ENCODE measurements at places on chromosomes 7 and 10.

DNA sequence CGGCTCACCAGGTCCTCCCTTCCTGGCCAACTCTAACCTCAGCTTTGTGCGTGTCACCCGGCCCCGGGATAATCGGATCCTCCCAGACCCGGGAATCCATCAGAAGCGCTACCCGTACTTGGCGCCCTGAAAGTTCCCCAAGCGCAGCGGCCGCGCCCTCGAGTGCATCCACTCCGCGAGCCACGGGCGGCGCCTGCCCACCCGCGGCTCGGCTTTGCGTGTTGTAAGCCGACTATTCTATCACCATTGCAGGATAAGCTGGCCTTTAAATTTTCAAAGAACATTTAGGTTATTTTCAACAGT is 35.7 kb upstream of the EBLN1 start:
- DNase-seq: no peak

GRCh38 chr7:137684776-137685175 is 162.0 kb downstream of the DGKI start:
- DNase-seq: no peak

DNA sequence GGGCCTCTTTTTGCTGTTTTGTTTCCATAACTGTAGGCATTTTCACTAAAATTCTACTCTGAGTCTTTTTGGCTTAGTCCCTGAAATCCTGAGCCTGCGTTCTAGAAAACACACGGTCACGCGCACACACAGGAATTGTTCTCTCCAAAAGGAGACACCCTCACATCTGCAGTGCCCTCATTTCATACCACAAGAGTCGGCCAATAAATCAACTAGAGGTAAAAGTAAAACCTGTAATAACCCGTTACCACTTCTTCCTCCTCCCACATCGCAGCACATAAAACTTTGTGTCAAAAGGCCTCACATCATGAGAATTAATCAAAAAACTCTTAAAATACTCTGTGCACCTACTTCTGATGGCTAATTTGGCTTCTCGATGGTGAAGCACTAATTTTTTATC is 133.3 kb upstream of the MGMT start:
- DNase-seq: no peak

- peak; percentile 62 for DNase-seq
Observed at GRCh38 chr7:86939197-86939814, 120.1 kb downstream of the ELAPOR2 start.

GRCh38 chr7:139741789-139742344 is 35.9 kb downstream of the HIPK2 start:
- no peak for DNase-seq

DNA sequence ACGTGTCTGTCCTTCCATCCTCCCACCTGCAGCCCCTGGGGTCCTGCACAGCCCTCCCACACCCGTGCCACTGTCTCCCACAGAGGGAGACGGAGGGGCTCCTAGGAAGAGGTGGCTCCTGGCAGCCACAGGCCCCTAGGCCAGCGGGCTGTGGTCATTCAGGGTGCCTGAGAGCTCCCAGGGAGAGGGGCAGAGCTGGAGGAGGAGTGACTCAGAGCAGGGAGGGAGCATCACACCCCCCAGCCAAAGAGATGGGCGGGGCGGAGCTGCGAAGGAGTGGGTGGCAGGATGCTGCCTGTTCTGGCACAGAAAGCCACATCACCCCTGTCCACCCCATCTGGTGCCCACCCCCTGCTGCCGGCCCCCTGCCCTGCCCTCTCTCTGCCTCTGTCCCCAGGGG is 50.5 kb downstream of the STK32C start:
- DNase-seq: peak; percentile 23

DNA sequence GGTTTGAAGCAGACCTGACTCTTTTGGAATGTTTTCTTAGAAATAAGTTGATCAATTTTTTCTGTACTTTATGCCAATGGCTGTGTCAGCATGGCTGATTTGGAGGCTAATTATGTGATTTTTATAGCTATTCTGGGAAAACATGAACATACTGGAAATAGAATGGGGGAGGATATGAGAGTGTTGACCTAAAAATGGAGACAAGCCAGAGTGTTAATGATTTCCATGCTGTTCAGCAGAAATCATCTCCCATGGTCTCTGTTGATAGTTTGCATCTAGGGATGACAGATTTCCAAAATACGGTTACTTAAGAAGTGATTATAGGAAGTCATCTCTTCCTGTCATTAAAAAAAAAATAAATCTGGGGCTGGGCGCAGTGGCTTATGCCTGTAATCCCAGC is 32.7 kb upstream of the DMTF1 start:
- DNase-seq: no peak

GRCh38 chr10:102745157-102745556 is 1.4 kb downstream of the WBP1L start:
- DNase-seq: no peak

GRCh38 chr7:105849122-105849855 is 27.1 kb downstream of the ATXN7L1 start:
- peak; percentile 58 for DNase-seq

DNA sequence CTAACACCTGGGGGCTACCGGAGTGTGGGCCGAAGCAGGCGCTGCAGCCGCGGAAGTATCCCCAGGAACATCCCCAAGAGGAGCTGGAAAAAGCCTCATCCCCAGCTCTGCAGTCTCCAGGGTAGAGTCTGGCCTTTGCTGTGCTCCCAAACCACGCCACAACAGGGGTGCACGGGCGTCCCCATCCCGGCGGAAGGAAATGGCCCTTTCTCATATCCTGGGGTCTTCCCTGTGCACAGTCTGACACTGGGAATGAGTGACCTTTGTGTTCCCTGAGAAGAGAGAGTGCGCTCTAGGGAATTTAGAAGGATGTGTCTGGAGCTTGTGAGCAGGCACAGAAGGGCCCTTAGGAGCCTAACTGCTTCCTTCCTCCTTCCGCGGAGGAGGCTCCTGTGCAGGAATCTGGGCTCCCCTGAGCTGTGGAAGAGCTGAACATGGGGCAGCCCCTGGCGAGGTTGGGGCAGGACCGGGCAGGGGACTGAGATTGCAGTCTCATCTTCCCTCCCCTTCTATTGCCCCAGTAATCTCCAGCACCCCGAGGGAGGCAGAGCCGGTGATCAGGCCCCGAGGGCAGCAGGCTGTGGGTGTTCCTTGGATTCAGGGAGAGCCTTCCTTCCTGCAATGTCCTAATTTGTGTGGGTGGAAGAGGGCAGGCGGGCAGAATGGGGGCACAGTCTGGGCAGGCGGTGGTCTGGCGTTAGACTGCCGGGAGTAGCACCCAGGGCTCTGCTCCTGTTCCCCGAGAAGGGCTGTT is 1.3 kb downstream of the REPIN1 start:
- no peak for DNase-seq

DNA sequence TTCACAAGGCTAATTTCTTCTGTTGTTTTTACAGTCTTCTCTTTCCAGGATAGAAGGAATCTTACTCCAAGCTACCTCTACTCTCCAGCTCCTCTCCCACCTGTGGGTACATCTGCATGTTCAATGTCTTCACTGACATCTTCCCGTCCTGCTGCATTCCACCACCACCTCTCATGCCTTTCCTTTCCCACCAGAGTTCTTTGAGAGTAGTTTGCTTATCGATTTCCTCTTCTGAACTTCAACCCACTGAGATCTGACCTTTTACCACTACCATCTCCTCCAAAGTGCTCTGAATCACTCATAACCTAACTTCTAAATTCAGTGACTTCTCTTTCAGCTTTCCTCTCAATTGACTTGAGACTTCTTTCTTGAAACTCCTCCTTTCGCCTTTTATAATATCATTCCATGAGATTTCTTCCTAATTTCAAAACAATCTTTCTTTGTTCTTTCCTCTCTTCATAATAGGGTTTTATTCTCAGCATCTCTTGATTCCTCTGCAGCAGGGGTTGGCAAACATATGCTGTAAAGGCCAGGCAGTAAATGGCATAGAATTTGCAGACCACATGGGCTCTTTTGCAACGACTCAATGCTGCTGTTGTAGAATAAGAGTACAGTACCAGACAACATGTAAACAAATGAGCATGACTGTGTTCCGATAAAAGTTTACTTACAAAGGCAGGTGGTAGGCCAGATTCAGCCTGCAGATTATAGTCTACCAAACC is 22.1 kb downstream of the ACSL5 start:
- no peak for DNase-seq

GRCh38 chr7:34240417-34240816 is 335.1 kb downstream of the BMPER start:
- DNase-seq: no peak

GRCh38 chr7:20038676-20039075 is 178.5 kb downstream of the MACC1 start:
- DNase-seq: no peak

GRCh38 chr7:1779445-1779844 is 109.4 kb downstream of the ELFN1 start:
- DNase-seq: no peak

- no peak for DNase-seq
Observed at GRCh38 chr10:124955243-124955642, 13.3 kb downstream of the ZRANB1 start.

DNA sequence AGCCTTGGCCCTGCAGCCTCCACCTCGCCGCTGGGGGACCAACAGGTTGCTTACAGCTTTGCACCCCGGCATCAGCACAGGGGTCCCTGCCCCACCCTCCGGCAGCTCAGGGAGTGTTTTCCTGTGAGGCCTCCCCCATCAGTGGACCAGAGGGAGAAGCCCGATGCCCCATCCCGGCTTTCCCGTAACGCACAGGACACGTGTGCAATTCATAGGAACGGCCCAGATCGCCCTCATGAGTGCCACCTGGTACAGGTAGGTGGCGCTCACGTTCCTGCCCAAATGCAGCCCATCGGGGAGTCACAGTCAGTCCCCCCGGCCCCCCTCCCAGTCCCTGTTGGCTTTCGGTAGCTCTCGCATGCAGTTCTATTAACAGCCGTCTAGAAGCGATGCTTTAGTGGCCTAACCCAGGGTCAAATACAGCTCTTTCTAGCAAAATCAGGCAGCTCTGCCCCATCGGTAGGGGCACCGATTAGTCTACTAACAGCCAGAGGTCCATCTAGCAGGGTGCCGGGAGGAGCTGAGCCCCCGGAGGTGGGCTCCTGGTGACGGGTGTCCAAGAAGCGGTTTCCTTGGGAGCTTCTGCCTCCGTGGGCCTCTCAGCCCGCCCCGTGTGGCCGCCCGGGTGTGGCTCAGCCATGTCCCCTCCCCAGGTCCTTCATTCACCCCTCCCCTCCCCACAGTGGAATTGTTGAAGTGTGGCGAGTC is 48.4 kb upstream of the GTF2IRD1 start:
- no peak for DNase-seq

DNA sequence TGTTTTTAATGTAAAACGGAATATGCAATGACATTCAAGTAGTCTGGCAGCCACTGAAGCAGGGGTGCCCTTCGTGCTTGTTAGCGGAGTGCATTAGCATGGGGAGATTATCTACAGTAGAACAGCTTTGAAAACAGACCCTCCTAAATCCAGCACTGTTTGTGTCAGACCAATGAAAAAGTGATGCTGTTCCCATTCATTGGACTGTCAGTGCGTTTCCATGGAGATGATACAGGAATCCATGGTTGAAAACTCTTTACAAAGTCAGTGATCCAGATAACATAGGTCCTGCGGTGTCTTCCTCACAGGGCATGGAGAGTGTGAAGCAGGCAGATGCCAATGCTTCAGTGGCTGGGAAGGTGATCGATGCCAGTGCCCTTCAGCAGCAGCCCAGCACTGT is 73.6 kb downstream of the ITGB8 start:
- DNase-seq: no peak

DNA sequence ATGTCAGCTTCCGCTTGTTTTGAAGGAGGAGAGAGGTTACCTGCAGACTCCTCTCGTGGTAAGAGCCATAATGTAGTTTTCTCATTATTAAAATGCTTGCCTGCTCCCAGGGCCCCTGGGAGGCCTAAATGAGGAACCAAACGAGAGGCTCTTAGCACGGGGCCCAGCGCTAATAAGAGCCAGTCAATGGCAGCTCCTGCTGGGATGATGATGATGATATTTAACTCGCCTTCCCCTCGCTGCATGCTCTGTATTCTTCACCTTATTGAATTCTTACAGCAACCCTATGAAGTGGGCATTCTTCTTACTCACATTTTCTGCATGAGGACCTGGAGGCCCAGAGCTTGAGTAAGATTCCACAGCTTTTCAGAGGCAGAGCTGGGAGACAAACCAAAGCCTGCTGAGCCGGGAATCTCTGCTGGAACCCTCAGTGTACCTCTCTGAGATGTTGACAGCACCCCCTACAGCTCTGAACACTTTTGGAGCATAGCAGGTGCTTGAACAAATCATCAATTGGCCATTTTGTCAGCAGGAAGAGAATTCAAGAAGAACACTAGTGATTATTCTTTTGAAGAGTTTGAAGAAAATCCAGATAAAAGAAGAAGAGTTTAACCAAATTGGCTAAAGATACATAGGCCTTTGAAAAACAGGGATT is 93.1 kb upstream of the HABP2 start:
- no peak for DNase-seq

GRCh38 chr7:150567871-150568301 is 696 bp downstream of the GIMAP4 start:
- DNase-seq: no peak

DNA sequence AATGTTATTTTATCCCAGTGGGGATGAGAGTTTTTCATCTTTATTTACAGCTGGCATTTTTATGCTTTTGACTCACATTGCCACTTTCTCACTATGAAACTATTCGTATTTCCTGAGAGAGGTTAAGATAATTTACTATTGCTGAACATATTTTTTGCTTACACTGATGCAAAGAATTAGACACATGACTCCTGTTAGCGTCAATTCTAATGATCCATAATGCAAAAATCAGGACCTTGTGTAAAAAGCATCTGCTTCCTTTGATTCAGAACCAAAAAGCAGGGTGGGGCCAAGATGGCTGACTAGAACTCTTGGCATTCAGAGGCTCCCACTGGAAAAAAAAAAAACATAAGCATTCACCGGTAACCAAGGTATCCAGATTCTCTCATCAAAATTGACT is 464.8 kb downstream of the SEMA3D start:
- DNase-seq: no peak

DNA sequence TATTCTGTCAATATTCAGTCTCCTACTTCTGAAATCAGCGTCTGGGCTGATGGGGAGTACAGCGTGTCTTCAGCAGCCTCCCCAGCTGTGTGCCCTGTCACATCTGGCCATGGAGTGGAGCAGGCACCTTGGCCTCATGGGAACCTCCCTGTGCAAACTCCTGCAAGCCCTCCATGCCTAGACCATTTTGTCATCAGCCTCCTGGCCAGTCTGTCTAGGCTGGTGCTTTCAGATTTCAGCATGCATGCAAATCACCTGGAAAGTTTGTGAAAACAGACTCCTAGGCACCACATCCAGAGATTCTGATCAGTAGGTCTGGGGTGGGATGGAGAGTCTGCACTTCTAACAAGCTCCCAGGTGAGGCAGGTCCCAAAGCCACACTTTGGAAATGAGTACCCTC is 26.2 kb upstream of the CCSER2 start:
- DNase-seq: no peak

- DNase-seq: no peak
Observed at GRCh38 chr10:132407243-132407746, 10.3 kb downstream of the PWWP2B start.

- no peak for DNase-seq
Observed at GRCh38 chr7:51606601-51607154, 290.1 kb upstream of the COBL start.

- DNase-seq: no peak
Observed at GRCh38 chr10:129971381-129972144, 7.5 kb upstream of the EBF3 start.

GRCh38 chr7:98423043-98423442 is 22.2 kb upstream of the BAIAP2L1 start:
- no peak for DNase-seq

- DNase-seq: no peak
Observed at GRCh38 chr7:107580716-107581383, 804 bp downstream of the BCAP29 start.

GRCh38 chr7:30510124-30511075 is 5.8 kb upstream of the GGCT start:
- DNase-seq: peak; percentile 45

Data from CD4-positive, alpha-beta T cell treated with Interleukin-4 for 1 hour (primary cell).